ENCODE measurements at places on chromosomes 16 and 17.

- DNase-seq = peak; percentile 55
Observed at GRCh38 chr16:66961065-66961744, at the start of gene CES3. CES3 (plus strand) TSS chr16:66961266; CDS start chr16:66961308, 42 bp downstream.

GRCh38 chr17:33895491-33895890, 359.6 kb upstream of the CCL2 start:
- DNase-seq = no peak

DNA sequence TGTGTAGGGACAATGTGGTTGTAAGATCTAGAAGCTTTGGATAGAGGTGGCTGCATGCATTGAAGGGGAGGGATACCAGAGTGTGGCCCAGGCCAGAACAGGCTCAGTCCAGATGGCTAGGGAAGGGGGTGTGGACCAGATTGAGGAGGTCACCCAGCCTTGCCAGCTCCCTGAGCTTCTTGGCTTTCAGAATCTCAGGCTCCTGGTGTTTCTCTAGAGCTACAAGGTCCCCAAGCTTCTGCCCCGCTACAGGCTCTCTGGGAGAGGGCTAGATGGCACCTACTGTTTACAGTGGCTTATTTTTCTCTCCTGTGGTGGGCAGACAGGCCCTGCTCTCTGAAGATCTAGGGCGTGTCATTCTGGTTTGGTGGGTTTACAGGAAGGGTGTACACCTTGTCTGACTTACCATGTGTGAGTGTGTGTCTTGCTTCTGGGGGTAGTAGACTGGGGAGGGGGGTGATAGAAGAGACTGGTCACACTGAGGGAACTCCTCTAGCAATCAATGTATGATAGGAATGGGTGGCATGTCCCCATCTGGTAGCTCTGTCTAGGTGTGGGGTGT, 1.1 kb downstream of the RARA start:
- DNase-seq = no peak

DNA sequence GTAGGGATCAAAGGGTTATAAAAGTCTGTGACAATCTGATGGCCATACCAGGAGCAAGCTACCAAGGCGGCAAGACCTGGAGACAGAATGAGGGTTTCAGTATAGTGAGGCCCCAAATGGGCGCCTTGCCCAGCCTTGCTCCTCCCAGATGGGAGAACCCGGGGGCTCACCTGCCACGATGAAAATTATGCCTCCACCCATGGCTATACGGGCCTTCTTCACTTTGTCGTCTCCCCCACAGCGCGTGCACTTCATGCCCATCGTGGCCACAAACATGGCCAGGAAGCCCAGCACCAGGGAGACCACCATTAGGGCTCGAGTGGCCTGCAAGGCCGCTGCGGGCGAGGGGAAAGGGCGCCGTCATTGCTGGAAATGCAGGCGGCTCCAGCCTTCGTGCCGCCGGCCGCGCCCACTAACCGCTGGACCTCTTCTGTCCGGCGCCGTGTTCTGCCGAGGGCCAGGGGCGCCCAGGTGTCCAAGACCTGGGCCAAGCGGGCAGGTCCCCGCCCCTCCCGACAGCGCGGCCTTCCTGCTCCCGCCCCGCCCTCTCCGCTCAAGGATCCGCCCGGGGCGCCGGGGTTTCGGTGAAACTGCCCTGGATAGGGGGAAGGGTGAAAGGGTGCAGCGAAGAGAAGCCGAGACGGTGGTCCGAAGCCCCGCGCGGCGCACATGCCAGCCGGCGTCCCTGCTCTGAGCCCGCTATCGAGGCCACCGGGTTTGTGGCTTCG, 1.5 kb downstream of the CLDN7 start:
- DNase-seq = no peak

DNA sequence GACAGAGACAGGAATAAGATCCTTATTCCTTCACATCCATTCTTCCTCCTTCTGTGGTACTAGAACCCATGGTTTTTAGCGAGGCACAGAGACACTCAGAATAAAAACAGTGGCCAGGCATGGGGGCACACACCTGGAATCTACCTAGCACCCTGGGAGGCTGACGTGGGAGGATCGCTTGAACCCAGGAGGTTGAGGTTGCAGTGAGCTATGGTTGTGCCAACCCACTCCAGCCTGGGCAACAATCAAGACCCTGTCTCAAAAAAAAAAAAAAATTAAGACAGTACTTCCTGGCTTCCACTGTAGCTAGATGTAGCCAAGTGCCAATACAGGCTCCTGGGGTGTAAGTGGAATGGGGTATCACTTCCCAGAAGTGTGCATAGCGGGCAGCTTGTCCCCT, 7.4 kb upstream of the SPNS1 start:
- DNase-seq = no peak

GRCh38 chr17:58492238-58493121, 4.3 kb upstream of the HSF5 start:
- DNase-seq = no peak

DNA sequence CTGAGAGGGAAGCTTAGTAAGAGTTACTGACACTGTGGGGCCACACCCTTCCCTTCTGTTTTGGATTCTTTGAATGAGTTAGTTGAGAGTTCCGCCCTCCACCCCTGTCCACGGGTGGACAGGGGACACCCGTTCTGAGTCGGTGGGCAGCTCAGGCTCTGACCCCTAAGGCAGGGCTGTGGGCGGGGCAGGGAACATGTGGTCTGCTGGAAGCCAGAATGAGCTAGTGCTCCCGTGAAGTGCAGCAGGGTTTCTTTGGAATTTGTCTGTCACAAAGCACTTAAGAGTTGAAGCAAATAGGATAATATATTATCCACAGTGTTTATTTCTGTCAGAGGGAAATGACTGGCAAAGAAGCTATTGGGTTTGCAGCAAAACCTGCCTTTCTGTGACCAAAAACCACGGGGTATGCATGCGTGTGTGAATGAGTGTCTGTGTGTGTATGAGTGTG, 90.1 kb downstream of the CLEC16A start:
- no peak for DNase-seq

DNA sequence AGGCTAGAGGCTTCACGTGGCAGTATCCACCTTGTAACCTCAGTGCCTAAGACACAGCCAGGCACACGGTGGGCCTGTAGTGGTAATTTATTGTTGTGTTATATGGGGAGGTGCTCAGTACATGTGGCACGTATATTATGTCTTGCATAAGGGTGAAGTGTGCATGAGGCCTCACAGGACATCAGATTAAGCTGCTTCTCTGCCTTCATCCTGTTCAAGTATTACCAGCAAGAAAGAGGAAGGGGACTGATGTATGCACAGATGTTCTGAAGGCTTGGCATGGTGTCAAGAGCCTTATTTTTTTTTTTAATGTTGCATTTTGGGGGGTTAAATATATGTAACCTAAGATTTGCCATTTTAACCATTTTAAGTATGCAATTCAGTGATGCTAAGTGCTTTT, 71.6 kb downstream of the ABCC1 start:
- no peak for DNase-seq

DNA sequence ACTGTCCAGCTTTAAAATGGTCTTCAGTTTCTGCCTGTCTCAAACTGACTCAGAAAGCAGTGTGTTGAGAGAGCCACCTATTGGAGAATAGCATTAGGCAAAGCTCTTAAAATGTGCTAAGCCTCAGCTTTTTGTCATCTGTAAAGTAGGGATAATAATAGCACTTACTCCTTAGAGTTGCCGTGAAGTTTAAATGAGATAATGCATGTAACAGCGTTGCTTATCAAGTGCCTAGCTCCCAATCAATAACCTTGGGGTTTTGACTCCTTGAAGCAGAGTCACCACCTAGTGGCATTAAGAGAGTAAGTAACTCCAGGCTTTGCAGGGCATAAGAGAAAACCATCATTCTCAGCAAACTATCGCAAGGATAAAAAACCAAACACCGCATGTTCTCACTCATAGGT, 163.3 kb downstream of the HS3ST2 start:
- peak; percentile 7 for DNase-seq

Measured in fibroblast of the aortic adventitia (primary cell).